OCI-LY7 (cell line): ENCODE measurements at places on chromosomes 12 and 14. TPM values are rescaled to one million over a fixed set of nuclear protein-coding genes. Genes with fewer than 3 reads are reported as not detected.

The B4GALNT3 gene
- 5.0 and 5.4 TPM in 2 replicates for total RNA-seq

- no peak for DNase-seq
Observed at GRCh38 chr12:72313806-72314205, 41.6 kb downstream of the TRHDE start.

- no peak for DNase-seq
Observed at GRCh38 chr14:61346221-61346620, 24.8 kb downstream of the PRKCH start.

The C3AR1 gene
- not detected in 2 replicates for total RNA-seq
